ENCODE measurements at places on chromosomes 16 and 17.

- peak; percentile 76 for ATAC-seq
Observed at GRCh38 chr16:31880322-31880979, 6.8 kb downstream of the ZNF267 start.

DNA sequence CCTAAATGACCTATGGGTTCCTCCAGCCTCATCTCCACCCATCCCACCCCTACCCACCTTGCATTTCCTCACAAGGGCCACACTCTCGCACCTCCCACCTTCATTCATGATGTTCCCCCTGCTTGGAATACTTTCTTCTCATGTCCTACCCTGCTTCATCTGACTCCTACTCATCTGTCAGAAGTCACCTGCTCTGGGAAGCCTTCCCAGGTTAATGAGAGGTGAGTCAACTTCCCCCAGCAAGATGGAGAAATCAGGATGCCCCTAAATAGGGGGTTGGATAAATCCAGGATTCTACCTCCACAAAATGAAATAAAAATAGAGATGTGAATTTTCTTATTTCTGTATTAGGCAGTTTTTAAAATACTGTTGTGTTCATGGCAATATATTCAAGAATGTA lies 51.0 kb upstream of the WSB1 start:
- no peak for ATAC-seq

- no peak for ATAC-seq
Observed at GRCh38 chr17:46138473-46138872, 54.8 kb downstream of the KANSL1 start.

- ATAC-seq: no peak
Observed at GRCh38 chr16:12708266-12708665, 95.4 kb downstream of the CPPED1 start.

DNA sequence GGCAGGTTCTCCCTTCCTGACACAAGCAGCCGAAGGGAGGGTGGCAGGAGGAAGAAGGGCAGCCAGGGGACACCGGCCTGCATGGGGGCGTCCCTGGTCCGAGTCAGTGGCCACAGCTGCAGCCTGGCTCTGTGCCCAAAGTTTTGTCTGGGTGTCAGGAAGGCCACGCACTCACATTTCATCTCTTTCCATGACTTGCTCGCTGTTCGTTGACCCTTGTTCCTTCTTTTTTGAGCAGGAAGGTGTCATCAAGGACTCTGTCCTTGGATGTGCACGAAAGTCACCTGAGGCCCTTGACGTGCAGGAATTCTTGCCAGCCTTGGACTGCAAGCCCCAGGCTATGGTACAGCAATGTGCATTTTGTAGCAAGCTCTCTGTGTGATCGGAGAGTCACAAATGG lies 93.3 kb downstream of the TNFRSF13B start:
- no peak for ATAC-seq

- ATAC-seq: no peak
Observed at GRCh38 chr16:90035902-90036301, 16.6 kb upstream of the DBNDD1 start.

- ATAC-seq: no peak
Observed at GRCh38 chr16:83917152-83918120, 18.5 kb downstream of the MLYCD start.

GRCh38 chr16:68645494-68646388 lies 631 bp downstream of the CDH3 start:
- ATAC-seq: no peak

DNA sequence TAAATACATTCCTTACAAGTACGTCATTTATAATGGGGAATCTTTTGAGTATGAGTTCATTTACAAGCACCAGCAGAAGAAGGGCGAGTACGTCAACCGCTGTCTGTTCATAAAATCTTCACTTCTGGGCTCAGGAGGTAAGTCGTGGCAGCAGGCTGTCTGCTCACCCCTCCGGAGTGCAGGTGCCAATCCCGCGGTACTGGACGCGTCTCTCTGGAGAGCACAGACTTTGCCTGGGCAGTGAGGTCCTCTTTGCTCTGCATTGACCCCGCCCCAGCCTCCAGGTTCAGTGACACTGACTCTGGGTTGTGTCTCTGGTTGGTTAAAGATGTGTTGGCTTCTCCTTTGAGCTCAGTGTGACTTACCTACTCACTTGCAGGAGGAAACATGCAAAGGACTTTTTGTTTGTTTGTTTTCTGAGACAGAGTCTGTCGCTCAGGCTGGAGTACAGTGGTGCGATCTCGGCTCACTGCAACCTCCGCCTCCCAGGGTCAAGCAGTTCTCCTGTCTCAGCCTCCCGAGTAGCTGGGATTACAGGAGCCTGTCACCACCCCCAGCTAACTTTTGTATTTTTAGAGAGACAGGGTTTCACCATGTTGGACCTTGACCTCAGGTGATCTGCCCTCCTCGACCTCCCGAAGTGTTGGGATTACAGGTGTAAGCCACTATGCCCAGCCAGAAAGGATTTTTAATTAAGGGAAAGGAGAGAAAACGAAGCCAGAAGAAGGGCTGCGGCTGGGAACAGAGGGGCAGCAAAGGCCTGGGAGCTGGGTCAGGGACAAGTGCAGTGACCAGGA lies 31.2 kb downstream of the RNF213 start:
- ATAC-seq: no peak

Measured in stimulated activated memory B cell treated with anti-CD40 and anti-IgM and Interleukin-4, amounts not matched to agents 10 μg/mL and 1 μg/mL and 100 μg/mL, for 72 hours (primary cell).